Ascending aorta (tissue), 2 donors: ENCODE measurements at places on chromosomes 11 and 22.
A peak's percentile ranks its signal among the peaks of the same experiment; 100 is the strongest.

DNA sequence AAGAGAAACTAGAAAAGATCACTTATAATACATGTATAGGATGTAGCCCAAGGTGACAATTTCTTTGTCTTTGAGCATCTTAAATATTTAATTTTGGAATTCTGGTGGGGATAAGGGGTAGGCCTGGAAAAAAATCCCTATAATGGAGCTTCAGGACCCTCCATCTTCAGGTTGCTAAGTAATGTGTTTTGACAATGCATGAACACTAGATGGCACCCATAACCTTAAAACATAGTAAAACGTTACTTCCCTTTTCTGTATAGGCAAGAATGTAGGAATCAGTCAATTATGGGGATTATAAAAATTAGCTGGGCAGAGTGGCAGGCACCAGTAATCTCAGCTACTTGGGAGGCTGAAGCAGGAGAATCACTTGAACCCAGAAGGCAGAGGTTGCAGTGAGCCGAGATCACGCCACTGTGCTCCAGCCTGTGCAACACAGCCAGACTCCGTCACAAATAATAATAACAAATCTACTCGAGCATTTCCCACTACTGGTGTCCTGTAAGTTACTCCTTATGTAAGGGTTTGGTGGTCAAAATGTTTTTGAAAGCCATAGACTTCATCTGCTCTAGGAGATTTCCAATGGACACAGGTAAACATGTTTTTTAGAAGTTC, 541.9 kb upstream of the CCDC90B start:
- DNase-seq, result no peak

DNA sequence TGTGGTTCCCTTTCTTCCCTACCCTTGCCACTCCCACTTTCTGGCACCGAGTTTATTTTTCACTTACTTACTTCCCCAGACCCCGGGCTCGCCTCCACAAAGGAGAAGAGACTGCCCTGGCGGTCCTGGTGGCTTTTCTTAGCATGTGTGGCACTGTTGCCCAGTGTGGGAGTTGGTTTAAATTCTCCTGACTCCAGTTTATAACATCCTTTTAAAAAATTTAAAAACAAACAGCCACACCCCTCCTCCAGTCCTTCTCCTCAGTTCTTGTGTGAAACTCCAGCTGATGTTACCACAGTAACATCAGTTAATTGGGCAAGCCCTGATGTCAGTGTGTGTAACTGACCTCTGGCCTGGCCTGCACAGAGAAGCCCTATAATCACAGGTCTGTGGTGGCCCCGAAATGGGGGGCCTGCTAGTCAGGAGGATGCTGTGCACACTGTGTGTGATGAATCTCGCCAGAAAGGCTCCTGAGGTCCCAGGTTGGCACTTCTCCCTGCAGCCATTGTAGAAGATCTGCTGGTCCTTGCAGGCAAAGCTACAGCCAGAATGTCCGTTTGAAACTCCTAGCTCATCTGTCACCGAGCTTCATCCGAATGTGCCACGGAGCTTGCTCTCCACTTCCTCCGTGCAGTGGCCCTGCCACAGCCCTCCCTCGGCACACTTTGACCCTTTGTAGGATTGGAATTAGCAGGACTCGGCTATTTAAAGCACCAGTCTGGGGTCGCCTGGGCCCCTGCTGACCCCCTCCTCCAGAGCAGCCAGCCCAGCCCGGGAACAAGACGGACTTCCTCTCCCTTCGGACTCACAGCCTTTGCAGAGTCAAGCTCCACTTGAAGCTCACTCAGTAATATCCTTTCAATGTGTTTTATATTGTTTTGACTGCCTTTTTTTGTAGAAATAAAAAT, 7.6 kb downstream of the YDJC start:
- no peak for DNase-seq

DNA sequence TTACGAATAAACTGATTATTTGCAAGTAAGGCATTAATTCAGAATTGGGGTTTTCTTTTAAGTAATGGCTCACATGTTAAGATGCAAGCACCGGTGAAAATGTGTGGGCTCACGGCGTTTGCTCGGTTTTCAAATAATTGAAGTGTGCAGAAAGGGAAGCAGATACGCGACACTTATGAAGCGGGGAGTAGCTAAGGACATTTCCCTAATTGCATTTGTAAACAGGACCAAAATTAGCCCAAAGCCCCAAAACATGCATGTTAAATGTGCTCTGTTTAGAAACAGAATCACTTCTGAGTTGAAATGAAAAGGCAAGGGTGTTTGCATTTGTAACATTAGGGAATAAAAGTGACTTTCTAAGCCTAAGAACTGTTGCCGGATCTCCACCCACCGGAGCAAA, 61.3 kb downstream of the ELFN2 start:
- DNase-seq, result no peak

GRCh38 chr11:125374398-125374797, 121.7 kb downstream of the FEZ1 start:
- DNase-seq, result no peak

GRCh38 chr22:35140879-35141745, 75.2 kb downstream of the ISX start:
- DNase-seq, result no peak

DNA sequence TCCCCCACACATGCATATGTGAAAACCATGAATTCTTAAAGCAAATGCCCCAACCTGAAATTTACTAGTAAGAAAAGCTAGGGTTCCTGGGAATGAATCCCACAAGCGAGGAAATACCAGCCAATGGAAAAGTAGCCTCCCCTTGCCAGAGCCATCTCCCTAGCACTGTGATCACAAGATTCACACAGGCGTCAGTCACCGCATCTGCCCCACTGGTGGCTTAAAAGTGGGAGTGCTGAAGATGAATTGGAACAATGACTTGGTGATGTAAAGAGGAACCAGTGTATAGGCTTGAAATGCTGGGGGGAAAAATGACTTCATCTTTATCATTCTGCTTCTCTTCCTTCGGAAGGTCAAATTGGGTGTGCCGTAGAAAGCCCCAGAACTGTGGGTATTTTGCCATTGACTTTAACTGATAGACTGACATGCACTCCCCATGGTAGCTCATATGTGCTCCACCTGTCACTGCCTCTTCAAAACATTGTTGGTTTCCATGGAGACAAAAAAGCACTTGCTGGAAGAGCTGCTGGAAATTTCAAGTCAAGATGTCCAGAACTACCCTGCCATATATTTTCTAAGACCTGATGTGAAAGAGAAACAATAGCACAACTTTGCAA, 19.2 kb upstream of the ASPHD2 start:
- no peak for DNase-seq

DNA sequence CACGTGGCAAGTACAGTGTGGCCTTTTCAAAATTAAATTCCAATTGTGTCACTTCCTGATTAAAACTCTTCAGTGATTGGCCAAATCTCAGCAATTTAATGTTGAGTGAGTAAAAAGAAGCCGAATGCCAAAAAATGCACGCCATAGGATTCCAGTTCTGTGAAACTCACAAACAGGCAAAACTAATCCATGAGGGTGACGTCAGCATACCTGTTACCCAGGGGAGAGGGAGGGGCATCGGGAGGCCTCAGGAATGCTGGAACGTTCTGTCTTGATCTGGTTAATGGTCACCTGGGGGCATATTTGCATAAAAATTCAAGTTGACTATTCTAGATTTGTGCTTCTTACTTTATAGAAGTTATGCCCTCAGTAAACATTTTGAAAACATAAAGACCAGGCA, 39.9 kb upstream of the RAB1B start:
- no peak for DNase-seq

GRCh38 chr11:1843796-1844195, 5.0 kb downstream of the TNNI2 start:
- DNase-seq, result no peak

- DNase-seq, result no peak
Measured at GRCh38 chr11:76626921-76627401, 43.6 kb downstream of the LRRC32 start.

- no peak for DNase-seq
Measured at GRCh38 chr22:35882211-35883030, 146.2 kb downstream of the RBFOX2 start.

GRCh38 chr22:27418261-27418660, 383.3 kb downstream of the MN1 start:
- DNase-seq, result no peak

DNA sequence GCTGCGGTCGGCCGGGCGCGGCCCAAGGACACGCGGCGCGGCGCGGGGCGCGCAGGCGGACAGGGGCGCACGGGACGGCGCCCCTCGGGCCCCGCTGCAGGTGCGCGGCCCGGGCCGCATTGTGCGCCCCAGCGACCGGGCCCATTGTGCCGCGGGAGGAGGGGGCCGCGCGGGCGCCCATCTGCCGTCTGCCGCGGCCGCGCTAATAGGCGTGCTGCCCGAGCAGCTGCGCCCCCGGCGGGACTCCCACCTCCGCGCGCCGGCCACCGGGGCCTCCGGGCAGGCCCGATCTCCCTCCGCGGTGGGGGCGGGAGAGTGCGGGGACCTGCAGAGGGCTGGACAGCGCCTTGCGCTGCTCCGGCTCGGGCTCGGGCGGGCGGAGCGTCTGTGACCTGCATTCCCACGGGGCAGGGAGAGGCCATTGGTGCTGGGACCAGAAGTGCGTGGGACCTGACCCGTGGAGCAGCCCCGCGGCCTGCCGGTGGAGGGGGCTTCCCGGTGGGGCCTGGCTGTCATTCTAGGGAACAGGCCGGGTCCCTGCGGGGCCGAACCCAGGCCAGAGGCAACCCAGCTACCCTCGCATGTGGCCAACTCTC, 933 bp downstream of the BRSK2 start:
- DNase-seq, result no peak

DNA sequence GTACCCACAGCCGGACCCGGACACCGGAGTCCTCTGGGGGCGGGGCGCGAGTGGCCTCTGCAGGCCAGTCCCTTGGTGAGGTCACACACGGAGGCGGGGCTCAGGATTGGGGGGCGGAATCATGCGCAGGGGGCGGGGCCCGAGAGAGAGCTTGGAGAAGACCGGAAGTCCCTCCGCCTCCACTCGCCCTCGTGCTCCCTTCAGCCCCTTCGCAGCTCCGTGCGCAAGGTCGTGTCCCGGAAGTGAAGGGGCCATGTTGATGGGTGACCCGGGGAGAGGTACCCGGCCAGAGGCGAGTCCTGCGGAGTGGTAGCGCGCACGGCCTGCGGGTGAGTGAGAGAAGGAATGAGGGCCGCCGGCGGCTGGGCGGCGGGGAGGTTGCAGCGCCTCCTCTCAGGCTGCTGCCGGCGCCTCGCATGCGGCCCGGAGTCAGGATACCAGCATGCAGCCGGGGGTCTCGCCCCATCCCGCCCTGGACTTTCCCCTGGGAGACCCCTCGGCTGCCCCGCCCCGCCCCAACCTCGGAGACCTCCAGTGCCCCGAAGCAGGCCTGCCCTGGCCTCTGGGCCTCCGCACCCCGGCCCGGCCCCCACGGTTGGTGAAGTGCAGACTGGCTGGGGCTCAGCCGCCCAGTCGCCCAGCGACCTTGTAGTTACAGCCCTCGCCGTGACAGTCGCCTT, at the start of gene MIEF1:
Gene MIEF1 (plus strand): TSS at position 182 of the 680 bp plus-strand sequence. CDS start 9,005 bp downstream, outside the sequence.
- peak; percentile 99 for DNase-seq

- no peak for DNase-seq
Measured at GRCh38 chr11:132639986-132640385, 892.3 kb downstream of the OPCML start.

DNA sequence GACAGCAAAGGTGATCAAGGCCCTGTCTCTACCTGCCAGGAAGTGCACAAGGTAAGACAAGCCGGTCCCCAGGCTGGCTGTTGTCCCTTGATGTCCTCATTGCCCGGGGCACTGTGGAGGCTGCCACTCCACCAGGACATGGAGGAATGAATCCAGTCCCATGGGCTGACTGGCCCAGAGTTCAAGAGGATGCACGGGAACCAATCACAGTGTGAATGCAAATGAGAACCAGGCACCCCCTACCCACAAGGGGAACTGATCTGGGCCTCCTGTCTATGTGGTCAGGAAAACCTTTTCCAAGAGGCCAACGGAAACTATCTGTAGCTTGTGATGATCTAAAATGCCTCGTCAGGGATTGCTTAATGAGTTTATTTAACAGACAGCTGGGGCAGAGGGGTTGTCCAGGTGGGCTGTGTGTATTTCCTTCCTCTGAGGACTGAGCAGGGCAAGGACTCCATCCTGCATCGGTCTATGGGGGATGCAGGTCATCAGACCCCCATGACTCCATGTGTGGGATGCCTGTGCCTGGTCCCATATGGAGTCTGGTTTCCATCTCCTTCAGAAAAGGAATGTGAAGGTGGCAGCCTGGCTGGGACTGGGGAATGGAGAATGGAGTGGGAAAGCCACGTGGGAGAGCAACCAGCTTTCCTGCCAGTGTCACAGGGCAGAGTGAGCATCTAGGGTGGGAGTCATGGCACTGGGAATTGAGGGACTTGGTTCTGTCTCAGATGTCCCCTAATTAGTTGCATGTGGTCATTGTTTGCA, 60.5 kb downstream of the CD82 start:
- DNase-seq, result peak; percentile 22

- no peak for DNase-seq
Measured at GRCh38 chr11:128455766-128456165, 131.6 kb downstream of the ETS1 start.

GRCh38 chr11:118939404-118939915, 13.7 kb upstream of the BCL9L start:
- no peak for DNase-seq

DNA sequence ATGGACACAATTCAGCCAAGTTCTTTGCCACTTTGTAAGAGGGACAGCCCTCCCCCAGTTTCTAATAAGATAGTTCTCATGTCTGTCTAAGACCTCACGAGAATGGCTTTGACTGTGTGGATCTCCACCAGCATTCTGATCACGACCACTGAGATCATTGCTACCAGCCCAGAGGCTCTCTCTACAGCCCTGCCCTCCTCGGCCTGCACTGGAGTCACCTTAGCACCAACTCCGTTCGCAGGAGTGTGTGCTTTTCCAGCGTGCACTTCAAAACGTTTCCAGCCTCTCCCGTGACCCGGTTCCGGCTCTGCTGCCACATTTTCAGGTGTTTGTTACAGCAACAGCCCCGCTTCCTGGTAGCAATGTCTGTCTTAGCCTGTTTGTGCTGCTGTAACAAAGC, 26.2 kb downstream of the TSPAN32 start:
- DNase-seq, result no peak

- no peak for DNase-seq
Measured at GRCh38 chr11:118870396-118871343, 13.0 kb upstream of the CXCR5 start.

GRCh38 chr22:37284805-37285355, 2.6 kb downstream of the CYTH4 start:
- peak; percentile 48 for DNase-seq
